ENCODE measurements at places on chromosomes 13 and 19. TPM values are rescaled to one million over a fixed set of nuclear protein-coding genes. Genes with fewer than 3 reads are reported as not detected.

STOML3 gene
- total RNA-seq = not detected

GRCh38 chr13:99331881-99332293 is 24.7 kb upstream of the GPR183 start:
- H3K4me3 ChIP-seq = no peak overlapping the region
- no peaks in the 10 kb centered on the region for H3K4me1 ChIP-seq
- H3K27me3 ChIP-seq = no peaks in the 10 kb centered on the region

GRCh38 chr13:37134411-37135041 is 29.1 kb upstream of the CSNK1A1L start:
- no peaks in the 10 kb centered on the region for H3K36me3 ChIP-seq
- peaks cover 8% of the 10 kb centered on the region for H3K4me1 ChIP-seq
- H3K27me3 ChIP-seq = no peaks in the 10 kb centered on the region
- no peak for DNase-seq

FAM83E gene
- total RNA-seq = 1.3 TPM

SIPA1L3 gene
- total RNA-seq = 82.4 TPM

GRCh38 chr19:1253514-1254080 is 5.2 kb downstream of the MIDN start:
- peak; percentile 78 for DNase-seq
- H3K4me3 ChIP-seq = peak overlapping the region; percentile 92
- H3K4me1 ChIP-seq = peaks cover 71% of the 10 kb centered on the region

DNA sequence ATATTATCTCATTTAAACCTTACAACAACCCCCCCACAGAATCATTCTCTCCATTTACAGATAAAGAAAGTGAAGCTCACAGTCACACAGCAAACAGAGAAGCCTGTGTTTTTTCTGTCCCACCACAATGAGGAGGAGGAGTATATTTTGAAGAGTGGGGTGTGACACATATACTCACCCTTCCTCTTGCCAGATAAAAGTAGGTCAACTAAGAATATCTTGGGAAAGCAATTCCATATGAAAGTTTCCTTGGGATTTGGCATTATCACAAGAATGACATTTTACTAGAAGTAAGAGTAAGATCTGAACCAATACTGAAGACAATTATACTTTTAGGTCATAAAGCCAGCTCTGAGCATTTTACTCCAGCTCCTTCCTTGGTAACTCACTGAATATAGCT is 287.5 kb upstream of the HTR2A start:
- DNase-seq = no peak
- no peaks in the 10 kb centered on the region for H3K36me3 ChIP-seq
- no peak overlapping the region for H3K4me3 ChIP-seq
- no peaks in the 10 kb centered on the region for H3K27me3 ChIP-seq
- no peaks in the 10 kb centered on the region for H3K4me1 ChIP-seq

ZNF177 gene
- total RNA-seq = 1.4 TPM

ICAM3 gene
- total RNA-seq = 4.3 TPM

DNA sequence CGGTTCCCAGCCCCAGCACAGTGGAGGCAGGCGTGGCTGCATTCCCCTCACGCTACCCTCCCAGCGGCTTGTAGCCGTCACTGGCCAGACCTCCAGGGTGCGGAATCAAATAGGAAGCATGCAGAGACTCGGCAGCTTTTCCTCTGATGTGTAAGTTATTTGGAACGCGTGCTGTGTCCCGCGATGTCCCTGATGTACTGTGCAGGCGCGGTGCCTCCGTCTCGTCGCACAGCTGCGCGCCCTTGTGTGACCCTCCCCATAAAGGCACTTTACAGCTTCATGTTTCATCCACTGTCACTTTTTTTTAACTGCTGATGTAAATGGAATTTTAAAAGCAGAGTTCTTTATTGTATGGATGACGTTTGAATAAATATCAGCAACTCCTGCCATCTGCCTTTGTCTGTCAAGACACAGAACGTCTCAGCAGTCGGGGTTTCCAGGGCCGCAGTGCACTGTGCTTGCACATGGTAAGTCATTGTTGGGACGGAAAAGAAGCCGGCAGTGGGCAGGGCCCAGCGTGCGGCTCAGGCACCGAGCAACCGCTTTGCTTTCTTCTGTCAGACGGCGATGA is 7.3 kb upstream of the F7 start:
- H3K36me3 ChIP-seq = peaks cover 9% of the 10 kb centered on the region
- H3K27ac ChIP-seq = no peak overlapping the region
- DNase-seq = no peak
- no peaks in the 10 kb centered on the region for H3K27me3 ChIP-seq

ATXN8OS gene
- not detected for total RNA-seq

Data from suprapubic skin (tissue), 4 donors.